ENCODE measurements at places on chromosomes 11 and 22.
A peak's percentile ranks its signal among the peaks of the same experiment; 100 is the strongest.

GRCh38 chr11:35525501-35526175, at the start of gene PAMR1:
Gene PAMR1 (minus strand): TSS chr11:35525616. CDS start chr11:35525585, 31 bp downstream.
- DNase-seq, result no peak

- DNase-seq, result no peak
These were observed 70.6 kb upstream of the TTLL12 start for GRCh38 chr22:43257549-43257948.

DNA sequence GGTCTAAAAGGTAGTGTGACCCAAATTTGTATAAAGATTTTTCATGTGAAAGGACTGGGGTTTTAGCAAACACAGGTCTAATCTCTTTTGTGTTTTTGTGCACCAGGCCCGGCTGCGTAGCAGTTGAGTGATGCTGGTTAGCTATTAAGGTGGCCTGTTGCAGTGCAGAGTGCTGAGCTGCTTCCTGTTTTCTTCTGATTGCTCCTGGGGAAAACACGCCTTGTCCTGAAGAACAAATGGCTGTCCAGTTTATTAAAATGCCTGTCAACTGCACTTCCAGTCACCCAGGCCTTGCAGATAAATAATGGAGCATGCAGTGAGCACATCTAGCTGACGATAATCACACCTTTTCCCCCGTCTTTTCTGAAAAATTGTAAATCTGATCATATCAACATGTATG, 1.8 kb downstream of the SRSF8 start:
- DNase-seq, result peak; percentile 77

- DNase-seq, result no peak
These were observed 286.4 kb downstream of the CADM1 start for GRCh38 chr11:115217726-115218311.

DNA sequence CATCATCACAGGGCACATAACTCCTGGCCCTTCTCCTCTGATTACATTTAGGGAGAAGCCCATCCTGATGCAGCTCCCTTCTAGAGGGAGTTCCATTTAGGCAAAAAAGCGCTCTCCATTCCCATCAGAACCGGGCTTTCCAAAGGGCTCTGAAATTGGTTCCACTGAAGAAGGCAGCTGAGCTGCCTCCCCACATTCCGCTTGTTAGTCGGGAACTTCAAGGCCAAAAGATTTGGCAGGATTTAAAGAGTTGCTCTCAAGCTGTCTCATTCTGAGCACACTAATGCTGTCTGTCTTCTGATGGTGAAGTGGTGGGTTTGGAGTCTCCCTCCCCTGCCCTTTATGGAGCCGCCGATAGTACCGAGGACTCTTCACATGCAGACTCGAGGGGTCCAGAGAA, 26.6 kb upstream of the CABP7 start:
- DNase-seq, result no peak

DNA sequence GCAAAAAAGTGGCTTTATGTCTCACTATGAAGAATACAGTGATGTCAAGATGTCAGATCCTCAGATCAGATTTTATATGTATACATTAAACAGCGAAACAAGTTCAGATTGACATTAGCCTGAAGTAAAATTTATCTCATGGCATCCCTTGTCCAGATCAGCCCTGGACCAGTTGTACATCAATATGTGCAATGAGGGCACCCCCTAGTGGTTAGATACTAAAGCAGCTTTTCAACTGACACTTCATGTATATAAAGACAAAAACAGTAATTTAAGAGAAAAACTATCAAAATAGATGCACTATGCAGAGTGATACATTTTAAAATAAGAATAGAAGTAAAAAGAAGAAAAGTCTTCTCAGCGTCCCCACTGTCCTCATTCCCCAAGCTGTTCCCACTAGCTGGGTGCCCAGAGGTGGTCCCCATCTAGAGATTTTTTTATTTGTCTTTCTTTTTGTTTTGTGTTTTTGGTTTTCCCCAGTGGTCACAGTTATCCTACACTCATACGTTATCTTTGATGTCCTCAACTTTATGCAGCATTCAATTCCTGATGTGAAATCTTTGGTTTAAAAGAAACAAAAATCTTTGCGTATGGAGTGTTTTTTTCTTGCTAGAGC, 2193.4 kb upstream of the RAG2 start:
- DNase-seq, result no peak

GRCh38 chr11:46112961-46113607, 8.2 kb downstream of the PHF21A start:
- no peak for DNase-seq

DNA sequence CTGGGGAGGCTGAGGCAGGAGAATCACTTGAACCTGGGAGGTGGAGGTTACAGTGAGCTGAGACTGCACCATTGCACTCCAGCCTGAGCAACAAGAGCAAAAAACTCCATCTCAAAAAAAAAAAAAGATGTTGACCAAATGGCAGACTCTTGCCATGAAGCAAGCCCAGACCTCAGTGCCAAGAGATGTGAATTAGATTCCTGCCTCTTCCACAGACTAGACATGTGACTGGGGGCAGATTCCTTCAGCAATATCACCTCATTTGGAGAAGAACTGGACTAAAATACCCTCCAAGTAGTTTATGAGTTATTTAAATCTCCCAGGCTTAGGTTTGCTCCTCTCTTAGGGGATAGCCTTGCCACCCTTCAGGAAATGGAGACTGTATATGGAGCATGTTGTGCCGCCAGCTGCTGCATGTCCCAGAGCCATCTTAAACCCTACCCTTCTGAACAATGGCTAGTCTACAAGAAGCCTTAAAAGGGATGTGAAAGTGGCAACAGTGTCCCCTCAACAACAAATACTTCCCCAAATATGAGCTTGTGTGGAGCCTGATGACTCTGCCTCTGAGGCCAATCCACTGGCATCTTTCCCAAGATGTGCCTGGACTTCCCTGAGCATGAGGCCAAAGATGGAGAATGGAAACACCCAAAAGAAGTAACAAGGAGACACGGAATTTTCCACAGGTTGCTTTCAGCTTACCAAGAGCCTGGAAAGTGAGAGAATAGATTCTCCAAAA, 763 bp upstream of the MS4A7 start:
- DNase-seq, result no peak

DNA sequence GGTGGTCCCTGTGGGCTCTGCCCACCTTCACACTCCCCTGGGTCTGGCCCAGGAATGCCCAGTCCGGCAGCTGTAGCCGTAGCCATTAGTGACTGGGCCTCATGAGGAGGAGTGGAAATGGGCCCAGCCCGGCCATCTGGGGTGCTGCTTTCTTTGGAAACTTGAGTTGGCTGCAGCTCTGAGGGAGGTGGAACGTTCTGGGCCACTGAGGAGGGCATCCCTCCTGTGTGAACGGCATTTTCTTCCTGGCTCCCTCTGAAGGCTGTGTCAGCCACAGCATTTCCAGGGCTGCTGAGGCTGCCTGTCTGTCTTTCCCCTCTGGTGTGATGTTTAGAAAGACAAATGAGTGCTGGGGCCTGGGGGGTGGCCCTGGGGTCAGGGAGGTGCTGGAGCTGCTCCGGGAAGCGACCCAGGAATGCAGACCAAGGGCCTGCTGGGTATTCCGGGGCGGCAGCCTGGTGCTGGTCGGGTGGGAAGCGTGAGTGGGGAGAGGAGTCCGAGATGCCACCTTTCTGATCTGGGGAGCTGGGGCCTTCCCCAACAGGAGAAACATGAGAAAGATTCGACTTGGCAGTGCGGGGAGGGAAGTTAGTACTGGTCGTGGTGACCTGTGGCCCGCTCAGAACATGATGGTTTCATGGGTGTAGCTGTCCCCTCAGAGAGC, 27.1 kb downstream of the PTDSS2 start:
- no peak for DNase-seq

DNA sequence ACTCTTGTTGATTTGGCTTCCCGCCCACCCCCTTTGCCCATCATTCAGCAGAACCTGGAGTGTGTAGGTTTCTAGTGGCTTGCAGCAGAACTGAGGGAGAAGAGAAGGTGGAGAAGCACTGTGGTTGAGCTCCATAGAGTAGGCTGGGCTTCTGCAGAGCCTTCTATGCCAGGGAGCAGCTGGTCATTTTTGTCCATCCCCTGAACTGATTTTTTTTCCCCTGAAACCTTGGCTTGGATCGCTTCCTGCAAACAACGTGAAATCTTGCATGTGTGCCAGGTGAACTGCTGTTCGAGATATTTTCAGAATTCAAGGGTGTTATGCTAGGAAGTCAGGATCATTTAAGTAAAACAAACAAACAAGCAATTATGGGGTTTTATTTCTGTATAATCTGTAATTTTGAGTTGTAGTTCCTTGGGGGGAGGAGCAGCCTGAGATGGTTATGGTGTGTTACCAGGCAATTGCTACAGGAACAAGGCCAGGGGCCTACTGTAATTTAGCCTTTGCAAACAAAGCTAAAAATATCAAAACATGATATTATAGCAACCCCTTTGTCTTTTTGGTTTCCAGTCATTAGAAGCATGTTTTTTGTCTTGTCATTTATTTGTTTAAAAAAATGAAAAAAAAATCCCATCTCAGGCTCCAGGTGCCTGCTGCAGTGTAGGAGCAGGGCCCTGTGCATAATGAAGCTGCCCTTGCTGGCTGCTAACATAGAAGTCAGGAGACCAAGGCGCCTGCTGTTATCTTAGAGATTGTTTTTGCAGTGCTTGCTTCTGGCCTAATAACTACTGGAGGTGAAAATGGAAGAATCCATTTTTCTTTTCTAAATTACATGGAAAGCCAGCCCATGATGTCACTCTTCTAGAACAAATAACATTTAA, 152.4 kb upstream of the TTC12 start:
- DNase-seq, result no peak
